ENCODE measurements at places on chromosomes 4 and X.
A peak's percentile ranks its signal among the peaks of the same experiment; 100 is the strongest.

DNA sequence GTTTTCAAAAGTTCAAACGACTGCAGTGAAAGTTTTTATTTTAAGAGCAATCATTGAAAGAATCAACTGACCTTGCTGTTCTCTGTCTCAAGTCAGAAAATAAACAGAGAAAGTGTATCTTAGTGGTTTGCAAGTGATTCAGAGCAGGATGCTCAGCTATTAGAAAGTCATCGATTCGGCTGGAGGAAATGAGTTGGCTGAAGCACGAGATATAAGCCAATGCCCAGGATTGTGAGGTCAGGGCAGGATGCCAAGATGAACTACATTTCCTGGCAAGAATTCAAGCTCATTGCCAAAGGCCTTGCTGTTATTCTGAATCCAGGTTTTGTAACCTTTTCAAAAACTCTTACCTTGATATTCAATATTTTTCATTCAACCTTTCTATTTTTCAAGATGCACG lies 541.4 kb upstream of the BOD1L1 start:
- no peak for DNase-seq

DNA sequence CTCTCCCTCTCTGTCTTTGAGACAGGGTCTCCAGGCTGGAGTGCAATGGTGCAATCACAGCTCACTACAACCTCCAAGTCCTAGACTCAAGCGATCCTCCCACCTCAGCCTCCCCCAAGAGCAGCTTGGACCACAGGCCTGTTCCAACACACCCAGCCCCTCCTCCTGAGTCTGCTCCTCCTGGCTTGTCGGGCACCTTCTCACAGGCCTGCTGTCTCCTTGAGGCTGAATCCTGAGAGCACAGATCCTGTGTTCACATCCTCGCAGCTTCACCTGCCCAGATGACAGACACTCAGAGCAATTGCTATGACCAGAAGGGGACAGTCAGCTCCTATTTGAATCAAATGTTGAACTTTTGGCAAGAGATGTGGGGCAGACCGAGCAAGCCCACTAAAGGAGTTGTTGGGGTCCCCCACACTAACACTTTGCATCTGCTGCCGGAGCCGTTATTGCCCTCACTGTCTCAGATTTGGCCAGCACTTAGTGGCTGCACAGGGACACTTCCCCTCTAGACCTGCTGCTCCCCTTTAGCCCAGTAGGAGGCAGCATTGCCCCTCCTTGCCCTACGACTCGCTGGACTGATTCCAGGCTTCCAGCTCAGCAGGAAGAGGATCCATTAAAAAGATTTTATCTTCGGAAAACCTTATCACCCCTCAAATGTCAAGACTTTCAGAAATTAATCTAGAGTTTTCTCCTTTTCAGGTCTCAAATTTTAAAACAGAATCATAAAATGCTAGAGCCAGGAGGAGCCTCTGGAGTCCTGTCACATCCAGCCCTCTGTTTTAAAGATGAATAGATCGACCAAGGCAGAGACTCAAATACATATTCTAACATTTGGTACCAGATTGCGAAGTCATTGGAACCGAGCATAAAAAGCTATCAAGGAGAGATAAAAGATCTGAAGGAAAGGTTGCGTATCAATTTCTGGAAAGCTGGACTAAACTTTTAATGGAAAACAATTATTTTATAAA lies 113.7 kb downstream of the USP46 start:
- DNase-seq = no peak

- no peak for DNase-seq
Observed at GRCh38 chr4:128450326-128451120, 162.9 kb upstream of the PGRMC2 start.

GRCh38 chrX:38628587-38628986 lies 67.2 kb downstream of the TSPAN7 start:
- no peak for DNase-seq

GRCh38 chr4:40058854-40059253 lies 2.2 kb downstream of the N4BP2 start:
- DNase-seq = no peak

DNA sequence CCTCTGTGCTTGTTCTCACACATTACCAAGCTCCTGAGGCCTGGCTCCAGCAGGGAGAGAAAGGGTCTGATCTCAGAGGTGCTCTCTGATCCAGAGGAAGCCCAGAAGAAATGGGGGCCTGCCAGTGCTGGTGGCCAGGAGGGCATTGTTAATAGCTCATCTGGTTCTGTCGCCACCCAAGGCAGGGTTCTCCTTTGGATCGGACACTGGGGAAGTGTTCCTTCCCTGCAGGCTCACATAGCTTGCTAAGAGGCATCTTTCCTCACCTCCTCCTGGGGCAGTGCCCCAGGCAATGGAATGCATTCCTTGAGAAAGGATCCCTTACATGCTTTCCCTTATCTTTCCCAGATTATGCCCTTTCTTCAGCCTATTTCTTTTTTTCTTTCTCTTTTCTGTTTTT lies 53.8 kb downstream of the RBM47 start:
- no peak for DNase-seq

DNA sequence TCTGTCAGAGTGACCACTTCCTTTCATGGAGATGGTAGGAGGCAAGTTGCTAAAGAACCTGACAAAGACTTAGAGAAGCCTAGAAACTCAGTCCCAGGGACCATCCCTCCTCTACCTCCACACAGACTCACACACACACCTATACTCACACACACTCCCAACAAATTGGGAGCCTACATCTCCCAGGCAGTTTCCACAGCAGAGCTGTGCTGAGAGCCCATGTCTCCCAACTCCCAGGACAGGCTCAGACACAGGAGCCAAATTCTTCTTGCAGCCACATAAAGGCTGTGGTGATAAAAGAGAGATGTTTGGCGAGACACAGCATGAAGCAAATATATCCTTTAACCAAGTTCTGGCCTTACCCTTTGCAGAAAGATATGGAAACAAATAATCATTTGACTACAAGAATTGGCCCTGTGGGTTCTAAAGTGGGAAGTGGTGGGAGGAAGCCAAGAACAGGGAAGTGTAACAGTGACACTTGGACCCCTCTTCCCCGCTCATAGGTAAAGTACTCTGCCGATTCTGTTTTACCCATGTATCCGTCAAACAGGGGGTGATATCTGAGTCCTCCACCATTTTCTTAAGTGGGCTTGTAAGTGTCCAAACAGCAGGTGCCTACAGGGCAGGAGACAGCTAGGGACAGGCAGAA lies 11.0 kb upstream of the IDS start:
- DNase-seq = no peak

GRCh38 chr4:112910109-112910736 lies 139.2 kb upstream of the ANK2 start:
- DNase-seq = no peak

- DNase-seq = no peak
Observed at GRCh38 chr4:140186651-140187315, 32.8 kb upstream of the MAML3 start.

- DNase-seq = no peak
Observed at GRCh38 chr4:47855350-47855749, 17.5 kb upstream of the CORIN start.

GRCh38 chr4:156931267-156931666 lies 40.3 kb downstream of the PDGFC start:
- no peak for DNase-seq

DNA sequence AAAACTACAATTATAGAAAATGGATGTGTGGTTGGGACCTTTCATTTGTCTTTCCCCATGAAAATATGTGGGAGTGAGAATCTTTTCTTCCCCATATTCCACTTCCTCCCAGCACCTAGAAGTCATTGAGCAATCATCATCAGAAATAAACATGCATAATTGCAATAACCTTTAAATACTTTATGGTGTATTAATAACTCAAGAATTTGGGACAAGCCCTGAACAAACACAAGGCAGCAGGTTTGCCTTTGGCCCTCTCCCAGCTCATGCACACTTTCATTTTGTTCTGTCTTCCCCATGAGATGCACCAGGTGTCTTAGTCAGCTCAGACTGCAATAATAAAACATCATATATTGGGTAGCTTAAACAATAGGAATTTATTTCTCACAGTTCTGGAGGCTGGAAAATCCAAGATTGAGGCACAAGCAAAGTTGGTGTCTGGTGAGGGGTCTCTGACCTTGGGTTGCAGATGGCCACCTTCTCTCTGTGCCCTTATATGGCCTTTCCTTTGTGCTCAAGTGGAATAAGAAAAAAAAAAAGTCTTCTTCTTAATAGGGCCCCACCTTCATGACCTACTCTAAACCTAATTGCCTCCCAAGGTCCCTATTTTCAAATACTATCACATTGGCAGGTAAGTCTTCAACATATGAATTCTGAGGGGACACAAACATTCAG lies 34.7 kb upstream of the TMEM184C start:
- DNase-seq = no peak

GRCh38 chr4:181502611-181503010 lies 740.6 kb upstream of the TENM3 start:
- no peak for DNase-seq

GRCh38 chrX:71532078-71532752 lies 689 bp upstream of the OGT start:
- no peak for DNase-seq

- no peak for DNase-seq
Observed at GRCh38 chr4:52425751-52426326, 233.3 kb downstream of the USP46 start.

DNA sequence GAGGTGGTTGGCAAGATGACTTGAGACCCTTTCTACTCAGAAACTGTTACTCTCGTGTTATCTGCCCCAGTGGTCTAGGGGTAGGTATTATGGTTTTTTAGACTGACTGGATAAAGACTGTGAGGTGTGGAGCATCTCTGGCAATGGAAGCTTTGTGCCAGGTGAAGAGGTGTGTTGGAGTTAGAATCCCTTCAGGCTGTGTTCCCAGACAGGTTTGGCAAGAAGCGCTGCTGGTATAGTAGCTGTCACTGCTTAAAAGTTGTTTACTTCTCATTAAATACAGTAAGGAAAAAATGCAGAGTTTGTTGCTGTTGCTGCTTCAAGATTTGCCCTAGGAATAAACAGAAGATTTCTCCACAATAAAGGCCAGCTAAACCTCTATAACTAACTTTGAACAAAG lies 35.3 kb downstream of the AREG start:
- no peak for DNase-seq

- peak; percentile 53 for DNase-seq
Observed at GRCh38 chr4:6986072-6986780, 56.9 kb upstream of the TADA2B start.

DNA sequence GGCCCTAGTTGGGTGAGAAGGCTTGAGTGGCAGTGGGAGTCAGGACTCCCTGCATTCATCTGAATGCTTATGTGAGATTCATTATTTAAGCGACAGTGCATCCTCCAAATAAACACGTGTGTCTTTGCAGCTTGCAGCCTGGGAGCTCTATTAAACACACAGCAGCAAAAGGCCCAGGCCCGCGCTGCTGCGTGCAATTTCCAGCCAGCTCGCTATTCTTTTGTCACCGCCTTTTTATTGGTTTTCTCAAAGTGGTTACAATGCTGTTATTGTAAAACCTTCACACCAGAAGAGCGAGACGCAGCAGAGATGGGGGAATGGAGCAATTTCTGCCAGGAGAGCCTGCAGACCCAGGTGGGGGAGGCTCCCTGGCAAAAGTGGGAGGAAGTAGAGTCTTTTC lies 252.5 kb downstream of the BCOR start:
- DNase-seq = no peak

GRCh38 chr4:8311101-8312068 lies 41.8 kb downstream of the HTRA3 start:
- no peak for DNase-seq

DNA sequence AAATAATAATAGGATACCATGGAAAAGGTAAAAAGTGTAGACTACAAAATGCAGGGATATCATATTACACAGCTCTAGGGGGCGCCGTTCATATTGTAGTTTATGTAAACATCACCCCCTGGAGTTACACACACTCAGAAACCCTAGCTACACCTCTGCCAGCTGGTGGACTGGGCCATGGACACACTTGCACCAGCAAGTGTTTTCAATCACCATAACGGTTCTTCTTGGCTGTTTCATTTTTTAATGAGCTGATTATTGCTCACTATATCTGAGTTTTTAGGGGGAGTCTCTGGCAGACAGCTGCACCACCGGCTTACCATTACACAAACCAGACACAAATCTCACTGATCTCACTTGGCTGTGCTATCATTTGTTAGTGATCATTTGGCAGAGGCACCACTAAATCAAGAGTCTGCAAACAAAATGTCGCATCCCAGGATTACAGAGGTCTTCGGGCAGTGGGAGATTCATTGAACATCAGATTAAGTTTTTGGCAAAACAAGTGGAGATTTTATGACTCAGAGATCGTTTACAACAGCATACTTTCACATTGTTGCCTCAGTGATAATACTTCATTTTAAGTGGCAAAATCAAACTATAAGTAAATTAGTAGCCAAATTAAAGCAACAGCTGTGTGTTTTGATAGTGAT lies 185.7 kb downstream of the UNC5C start:
- DNase-seq = no peak

DNA sequence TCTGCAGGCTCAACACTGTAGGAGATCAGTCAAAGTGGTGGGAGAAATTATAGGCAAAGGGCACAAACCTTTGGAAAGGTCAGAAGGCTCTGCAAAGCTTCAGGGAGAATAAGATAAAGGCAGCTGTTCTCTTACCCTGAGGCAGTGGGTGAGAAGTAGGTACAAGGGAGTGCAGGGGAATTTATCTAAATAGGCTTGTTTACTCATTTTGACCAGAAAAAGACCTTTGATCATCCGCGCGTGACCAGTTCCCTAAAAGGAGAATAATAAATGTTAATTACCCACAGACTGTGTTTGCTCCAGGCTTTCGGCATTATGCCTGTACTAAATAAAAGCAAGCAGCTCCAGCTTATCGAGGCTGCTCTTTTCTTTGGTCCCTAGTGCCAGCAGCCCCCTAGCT lies 9.3 kb downstream of the FGFBP2 start:
- DNase-seq = no peak

DNA sequence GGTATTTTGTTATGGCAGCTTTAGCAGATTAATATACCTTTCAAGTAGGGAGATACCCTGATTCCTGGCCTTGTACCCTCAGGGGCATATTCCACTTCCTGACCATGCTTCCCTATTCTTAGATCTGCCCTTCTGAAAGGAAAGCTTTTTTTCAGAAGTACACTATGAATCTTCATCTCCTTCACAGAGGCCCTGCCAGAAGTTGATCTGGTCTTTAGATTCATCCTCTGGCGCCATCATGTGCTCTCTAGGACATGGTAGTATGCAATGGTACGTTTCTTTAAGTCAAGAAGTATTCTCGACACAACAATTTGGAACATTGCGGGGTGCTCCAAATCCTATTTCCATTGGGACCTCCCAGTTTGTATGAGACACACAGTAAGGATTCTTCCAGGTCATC lies 39.6 kb upstream of the DIPK2B start:
- no peak for DNase-seq

- DNase-seq = no peak
Observed at GRCh38 chr4:107318078-107318477, 282.0 kb upstream of the DKK2 start.

All from amygdala (tissue), 56 donors.